Suprapubic skin (tissue), 4 donors: ENCODE measurements at places on chromosomes 16 and 17. TPM values are rescaled to one million over a fixed set of nuclear protein-coding genes. Genes with fewer than 3 reads are reported as not detected.

The CDRT15L2 gene
- not detected for total RNA-seq

DNA sequence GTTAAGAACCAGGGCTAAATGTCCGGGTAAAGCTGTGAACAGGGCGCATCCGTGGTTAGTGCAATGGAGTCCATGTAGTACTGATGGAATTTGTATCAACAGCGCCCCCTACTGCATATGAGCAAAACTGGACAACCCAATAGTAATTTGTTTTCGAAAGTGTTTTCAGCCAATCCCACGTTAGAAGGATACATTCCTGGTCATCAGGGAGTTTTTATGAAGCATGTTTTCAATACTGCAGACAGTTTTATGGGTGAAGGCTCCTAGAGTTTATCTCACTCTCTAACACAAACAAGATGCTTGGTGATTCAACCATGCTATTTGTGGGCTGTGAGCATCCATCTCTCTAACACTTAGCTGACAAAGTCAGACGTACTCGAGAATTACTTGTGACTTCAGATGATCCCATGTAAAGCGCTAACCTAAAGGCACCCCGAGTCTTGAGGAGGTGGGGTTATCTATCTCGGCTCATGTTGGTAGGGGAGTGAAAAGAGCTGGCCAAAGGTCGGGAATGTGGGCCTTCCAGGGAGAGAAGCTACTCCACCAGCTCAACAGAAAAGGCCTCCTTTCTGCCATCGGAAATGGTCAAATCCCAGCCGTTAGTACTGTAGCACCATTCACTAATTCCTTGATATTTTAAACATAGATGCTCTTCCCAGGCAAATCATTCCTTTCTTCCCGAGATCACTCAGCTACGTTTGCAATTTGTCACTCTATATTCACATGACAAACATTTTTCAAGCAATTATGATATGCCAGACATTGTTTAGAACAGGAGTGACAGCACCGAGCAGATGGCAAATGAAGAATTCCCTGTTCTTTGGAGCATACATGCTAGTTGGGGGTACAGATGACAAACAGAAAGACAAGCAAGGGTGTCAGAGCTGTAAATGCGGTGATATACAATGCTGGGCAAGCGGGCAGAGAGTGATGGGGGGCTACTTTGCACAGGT lies 46.9 kb upstream of the HNF1B start:
- H3K36me3 ChIP-seq = no peaks in the 10 kb centered on the region
- no peaks in the 10 kb centered on the region for H3K4me1 ChIP-seq
- H3K27ac ChIP-seq = no peak overlapping the region
- no peak for DNase-seq
- peaks cover 56% of the 10 kb centered on the region for H3K27me3 ChIP-seq

GRCh38 chr16:58511933-58512815 lies 3.1 kb upstream of the SETD6 start:
- peak; percentile 87 for DNase-seq
- no peaks in the 10 kb centered on the region for H3K27me3 ChIP-seq

GRCh38 chr17:75182569-75183436 lies at the start of gene SUMO2:
Gene SUMO2 (minus strand): TSS chr17:75182959. CDS start chr17:75182834, 125 bp downstream.
- peaks cover 37% of the 10 kb centered on the region for H3K4me1 ChIP-seq
- peak within 1 kb of the TSS; percentile 83 for H3K4me3 ChIP-seq
- DNase-seq = peak; percentile 95
- no peaks in the 10 kb centered on the region for H3K27me3 ChIP-seq

DNA sequence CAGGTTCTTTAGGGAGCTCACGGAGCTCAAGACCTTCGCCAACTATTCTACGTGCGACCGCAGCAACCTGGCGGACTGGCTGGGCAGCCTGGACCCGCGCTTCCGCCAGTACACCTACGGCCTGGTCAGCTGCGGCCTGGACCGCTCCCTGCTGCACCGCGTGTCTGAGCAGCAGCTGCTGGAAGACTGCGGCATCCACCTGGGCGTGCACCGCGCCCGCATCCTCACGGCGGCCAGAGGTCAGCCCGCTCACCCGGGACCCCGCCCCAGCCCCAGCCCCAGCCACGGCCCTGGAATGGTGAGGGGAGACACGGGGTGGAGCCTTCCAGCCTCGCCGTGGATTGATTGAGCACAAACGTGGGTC lies 13.5 kb downstream of the SARM1 start:
- H3K36me3 ChIP-seq = peaks cover 23% of the 10 kb centered on the region
- H3K27me3 ChIP-seq = no peaks in the 10 kb centered on the region
- peak; percentile 44 for DNase-seq
- H3K4me3 ChIP-seq = peak overlapping the region; percentile 62

- H3K27ac ChIP-seq = no peak overlapping the region
- H3K36me3 ChIP-seq = no peaks in the 10 kb centered on the region
- peak; percentile 29 for DNase-seq
- no peaks in the 10 kb centered on the region for H3K4me1 ChIP-seq
These were observed 573.5 kb downstream of the KCNJ18 start for GRCh38 chr17:22265807-22266206.

GRCh38 chr17:56593646-56594319 lies at the start of gene NOG:
Gene NOG (plus strand): TSS chr17:56593699. CDS start chr17:56594224, 525 bp downstream.
- peaks cover 94% of the 10 kb centered on the region for H3K27me3 ChIP-seq
- peaks cover 55% of the 10 kb centered on the region for H3K4me1 ChIP-seq
- H3K4me3 ChIP-seq = peak within 1 kb of the TSS; percentile 70
- H3K36me3 ChIP-seq = no peaks in the 10 kb centered on the region
- DNase-seq = no peak
- H3K27ac ChIP-seq = peak within 1 kb of the TSS; percentile 31

DNA sequence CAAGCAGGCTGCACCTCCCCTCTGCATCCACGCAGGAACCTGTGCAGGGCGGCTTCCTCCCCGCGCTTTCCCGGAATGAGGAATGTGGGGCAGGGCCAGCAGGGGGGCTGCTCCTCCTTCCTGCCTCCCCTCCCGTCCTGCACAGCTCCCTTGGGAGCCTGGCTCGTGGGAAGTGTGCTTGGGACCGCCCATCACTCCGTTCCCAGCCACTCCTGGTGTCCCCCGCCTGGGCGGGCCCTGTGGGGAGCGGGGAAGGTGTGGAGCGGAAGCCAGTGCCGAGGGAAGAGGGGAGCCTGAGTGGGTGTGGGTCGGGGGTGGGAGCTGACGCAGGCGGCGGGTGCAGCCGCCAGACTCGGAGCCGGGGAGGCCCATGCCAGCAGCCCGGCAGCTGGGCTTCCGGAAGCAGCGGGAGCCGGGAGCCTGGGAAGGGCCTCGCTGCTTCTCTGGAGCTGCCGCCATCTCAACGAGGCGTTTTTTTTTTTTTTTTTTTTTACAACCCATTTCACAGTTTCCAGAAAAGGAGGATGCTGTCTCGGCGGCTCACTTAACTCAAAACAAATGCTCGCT lies 24.1 kb downstream of the BAHCC1 start:
- no peaks in the 10 kb centered on the region for H3K36me3 ChIP-seq
- peak overlapping the region; percentile 90 for H3K27ac ChIP-seq
- DNase-seq = no peak
- H3K4me3 ChIP-seq = peak overlapping the region; percentile 37
- peaks cover 78% of the 10 kb centered on the region for H3K4me1 ChIP-seq
- no peaks in the 10 kb centered on the region for H3K27me3 ChIP-seq

DNA sequence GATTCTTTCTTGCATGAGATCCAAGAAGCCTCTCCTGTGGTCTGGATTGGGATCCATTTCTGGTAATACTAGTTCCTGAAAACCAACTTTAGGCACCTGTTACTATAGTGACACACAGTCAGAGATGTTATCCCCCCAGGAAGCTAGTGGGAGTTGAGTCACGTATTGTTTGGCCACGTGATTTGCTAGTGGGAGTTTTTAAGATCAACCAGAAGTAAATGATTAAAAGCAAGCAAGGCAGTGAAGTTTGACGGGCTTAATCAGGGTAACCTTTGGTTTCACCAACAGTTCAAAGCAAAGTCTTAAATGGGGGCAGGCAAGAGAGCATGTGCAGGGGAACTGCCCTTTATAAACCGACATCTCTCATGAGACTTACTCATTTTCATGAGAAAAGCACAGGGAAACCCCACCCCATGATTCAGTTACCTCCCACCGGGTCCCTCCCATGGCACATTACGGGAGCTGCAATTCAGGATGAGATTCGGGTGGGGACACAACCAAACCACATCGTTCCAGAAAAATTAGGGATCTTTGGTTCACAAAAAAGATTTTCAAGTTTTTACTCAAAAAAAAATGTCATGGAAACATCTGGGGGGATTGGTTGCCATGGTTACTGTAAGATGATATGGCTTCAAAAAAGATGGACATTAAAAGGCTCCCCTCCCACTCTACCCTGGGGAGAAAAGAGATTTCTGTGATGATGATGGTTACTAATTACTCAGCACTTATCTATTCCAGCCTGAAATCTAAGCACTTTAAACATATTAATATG lies 483.1 kb upstream of the ERCC4 start:
- H3K36me3 ChIP-seq = no peaks in the 10 kb centered on the region
- no peaks in the 10 kb centered on the region for H3K4me1 ChIP-seq
- no peak for DNase-seq
- H3K4me3 ChIP-seq = no peak overlapping the region
- H3K27me3 ChIP-seq = no peaks in the 10 kb centered on the region

- no peaks in the 10 kb centered on the region for H3K36me3 ChIP-seq
- no peak for DNase-seq
- no peak overlapping the region for H3K27ac ChIP-seq
These were observed 64.3 kb downstream of the CNGB1 start for GRCh38 chr16:57906382-57907316.

DNA sequence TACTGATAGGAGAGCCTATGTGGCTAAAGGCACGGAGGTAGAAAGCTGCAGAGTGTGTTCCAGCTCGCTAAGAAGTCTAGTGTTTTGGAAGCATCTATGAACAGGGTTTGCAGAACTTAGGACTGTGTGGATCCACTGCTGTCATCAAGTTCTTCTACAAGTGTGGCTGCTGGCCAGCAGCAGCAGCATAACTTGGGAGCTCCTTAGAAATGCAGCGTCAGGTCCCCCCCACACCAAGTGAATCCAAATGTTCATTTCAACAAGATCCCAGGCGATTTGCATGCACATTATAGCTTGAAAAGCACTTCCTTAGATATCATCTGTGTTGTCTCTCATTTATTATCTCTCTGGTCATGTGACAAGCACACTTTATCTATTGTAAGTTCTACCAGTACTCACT lies 131.9 kb upstream of the SHISA6 start:
- H3K27me3 ChIP-seq = no peaks in the 10 kb centered on the region
- no peaks in the 10 kb centered on the region for H3K4me1 ChIP-seq
- no peak overlapping the region for H3K4me3 ChIP-seq
- no peaks in the 10 kb centered on the region for H3K36me3 ChIP-seq
- no peak for DNase-seq
- no peak overlapping the region for H3K27ac ChIP-seq

The ANKRD40CL gene
- total RNA-seq = not detected

The ARHGDIG gene
- not detected for total RNA-seq

GRCh38 chr16:46673320-46674013 lies 15.5 kb downstream of the VPS35 start:
- no peak overlapping the region for H3K4me3 ChIP-seq
- no peak overlapping the region for H3K27ac ChIP-seq
- H3K4me1 ChIP-seq = no peaks in the 10 kb centered on the region
- peaks cover 92% of the 10 kb centered on the region for H3K36me3 ChIP-seq

DNA sequence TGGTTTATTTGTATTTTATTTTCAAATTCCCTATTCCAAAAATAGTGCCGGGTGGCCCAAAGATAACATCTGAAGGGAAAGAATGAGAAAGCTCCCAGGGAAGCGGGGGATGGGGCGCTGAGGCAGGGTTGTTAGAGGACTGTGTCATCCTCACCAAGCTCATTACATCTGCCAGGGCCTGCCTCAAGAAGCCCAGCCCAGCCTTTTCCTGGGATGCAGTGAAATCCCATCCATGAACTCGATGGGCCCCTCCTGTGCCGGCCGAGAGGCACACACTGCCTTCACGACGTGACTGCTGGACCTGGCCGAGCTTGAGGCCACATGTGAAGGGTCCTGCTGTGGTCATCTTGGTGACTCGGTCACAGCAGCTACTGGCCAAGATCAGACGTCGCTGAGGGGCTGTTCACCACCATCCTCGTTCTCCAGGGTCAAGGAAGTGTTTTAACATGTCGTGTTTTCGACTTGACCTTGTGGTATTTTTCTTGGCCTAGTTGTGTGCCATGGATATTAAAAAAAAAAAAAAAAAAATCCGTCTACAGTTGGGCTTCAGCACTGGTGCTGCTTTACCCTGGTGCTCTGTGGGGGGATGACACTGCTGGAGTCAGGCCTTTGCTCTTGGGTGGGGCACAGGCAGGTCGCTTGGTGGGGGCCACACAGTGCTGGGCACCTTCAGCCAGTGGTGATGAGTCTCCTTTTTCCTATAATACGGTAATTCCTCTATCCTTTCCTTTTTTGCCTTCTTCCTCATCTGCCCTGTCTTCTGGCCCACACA lies 4.9 kb downstream of the TIMM22 start:
- H3K4me3 ChIP-seq = no peak overlapping the region
- no peak for DNase-seq
- peaks cover 53% of the 10 kb centered on the region for H3K36me3 ChIP-seq
- no peaks in the 10 kb centered on the region for H3K27me3 ChIP-seq
- peak overlapping the region; percentile 46 for H3K27ac ChIP-seq

GRCh38 chr17:58377093-58377601 lies 25.1 kb upstream of the SUPT4H1 start:
- H3K27ac ChIP-seq = peak overlapping the region; percentile 16
- DNase-seq = no peak
- no peak overlapping the region for H3K4me3 ChIP-seq
- H3K4me1 ChIP-seq = peaks cover 19% of the 10 kb centered on the region

DNA sequence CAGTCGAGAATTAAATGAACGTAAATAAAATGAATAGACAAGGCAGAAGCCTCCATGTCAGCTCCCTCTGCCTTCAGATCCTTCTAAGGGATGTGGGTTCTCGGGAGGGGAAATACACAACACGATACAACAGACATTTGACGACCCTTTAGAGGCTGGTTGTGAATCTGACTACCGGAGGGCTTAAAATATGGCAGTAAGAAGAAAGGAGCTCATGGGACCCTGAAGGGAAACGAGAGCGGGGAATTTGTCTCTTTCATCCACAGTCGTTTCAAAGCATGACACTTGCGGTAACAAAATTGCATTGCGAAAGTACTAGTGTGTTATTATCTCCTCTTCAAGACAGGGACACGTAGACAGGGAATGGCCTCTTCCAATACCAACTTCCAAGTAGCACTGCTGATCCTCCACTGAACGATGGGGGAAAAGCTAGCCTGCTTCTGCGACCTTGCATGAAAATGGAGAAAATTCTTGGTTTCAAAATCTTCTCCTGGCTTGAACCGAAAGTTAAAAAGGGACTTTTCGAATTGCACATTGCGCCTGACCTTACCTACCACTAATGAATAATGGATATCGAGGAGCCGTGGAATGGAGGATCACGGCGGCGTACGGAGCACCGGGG lies 1.2 kb upstream of the TNRC6C start:
- no peak for DNase-seq
- peaks cover 5% of the 10 kb centered on the region for H3K27me3 ChIP-seq
- peak overlapping the region; percentile 88 for H3K27ac ChIP-seq
- H3K36me3 ChIP-seq = no peaks in the 10 kb centered on the region
- peak overlapping the region; percentile 65 for H3K4me3 ChIP-seq
